ENCODE measurements at places on chromosomes 3 and 15.

- no peak for DNase-seq
Measured at GRCh38 chr15:38211249-38211648, 41.4 kb upstream of the SPRED1 start.

DNA sequence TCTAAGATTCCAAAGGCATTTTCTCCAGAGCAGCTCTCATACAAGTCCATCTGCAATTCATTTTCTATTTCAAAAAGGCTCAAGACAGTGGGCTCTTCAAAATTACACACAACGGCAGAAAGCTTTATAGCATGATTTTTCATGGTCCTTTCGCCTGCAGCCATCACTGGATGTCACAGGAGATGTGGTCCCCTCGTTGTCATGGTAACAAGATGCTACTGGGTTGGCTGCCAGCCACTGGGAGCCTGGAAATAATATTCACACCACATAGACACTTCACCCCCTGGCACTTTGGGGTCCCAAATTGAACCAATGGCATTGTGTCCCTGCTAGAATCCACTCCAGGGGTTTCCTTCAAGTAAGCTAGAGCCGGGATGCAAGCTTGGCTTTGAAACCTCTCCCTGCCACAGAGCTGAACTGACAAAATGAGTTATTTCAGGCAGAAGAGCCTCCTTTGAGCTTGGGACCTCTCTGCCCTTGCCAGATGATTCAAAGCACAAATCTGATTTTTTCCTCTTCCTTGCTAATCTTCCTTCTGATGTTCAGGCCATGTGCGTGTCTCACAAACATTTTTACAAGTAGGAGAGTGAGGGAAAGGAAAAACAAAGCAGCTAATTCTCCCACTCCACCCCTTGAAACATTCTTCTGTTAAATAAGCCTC is 512.6 kb upstream of the ADAMTS9 start:
- DNase-seq = no peak

GRCh38 chr3:124620600-124621063 is 109.6 kb upstream of the UMPS start:
- no peak for DNase-seq

- no peak for DNase-seq
Measured at GRCh38 chr3:162721736-162722135, 1225.1 kb downstream of the OTOL1 start.

- no peak for DNase-seq
Measured at GRCh38 chr15:95266451-95267061, 1035.2 kb downstream of the MCTP2 start.

GRCh38 chr3:65837604-65838003 is 201.1 kb downstream of the MAGI1 start:
- no peak for DNase-seq

DNA sequence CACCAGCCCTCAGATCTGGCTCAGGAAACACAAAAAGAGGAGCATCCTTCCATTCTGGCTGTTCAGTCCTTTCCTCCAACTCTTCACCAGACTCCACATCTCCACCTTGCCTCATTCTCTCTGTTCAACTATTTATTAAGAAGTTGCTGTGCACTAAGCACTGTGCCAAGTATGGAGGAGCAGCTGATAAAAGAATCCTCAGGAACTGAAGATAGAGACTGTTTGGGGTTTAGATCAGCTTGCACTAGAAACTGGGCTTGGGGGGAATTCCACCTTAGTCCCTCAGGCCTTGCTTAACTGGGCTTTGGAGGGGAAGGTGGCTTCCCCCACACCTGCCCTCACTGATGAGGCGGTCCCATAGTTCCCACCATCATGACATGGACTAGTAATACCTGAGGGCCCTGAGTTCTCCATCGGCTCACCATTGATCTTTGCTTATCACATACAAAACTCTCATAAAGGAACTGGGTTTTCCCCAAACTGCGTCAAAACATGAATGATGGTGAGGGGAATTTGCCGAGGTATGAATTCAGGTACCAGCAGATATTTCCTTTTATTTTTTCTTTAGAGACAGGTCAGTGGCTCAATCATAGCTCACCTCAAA is 1.7 kb upstream of the CCR8 start:
- no peak for DNase-seq

DNA sequence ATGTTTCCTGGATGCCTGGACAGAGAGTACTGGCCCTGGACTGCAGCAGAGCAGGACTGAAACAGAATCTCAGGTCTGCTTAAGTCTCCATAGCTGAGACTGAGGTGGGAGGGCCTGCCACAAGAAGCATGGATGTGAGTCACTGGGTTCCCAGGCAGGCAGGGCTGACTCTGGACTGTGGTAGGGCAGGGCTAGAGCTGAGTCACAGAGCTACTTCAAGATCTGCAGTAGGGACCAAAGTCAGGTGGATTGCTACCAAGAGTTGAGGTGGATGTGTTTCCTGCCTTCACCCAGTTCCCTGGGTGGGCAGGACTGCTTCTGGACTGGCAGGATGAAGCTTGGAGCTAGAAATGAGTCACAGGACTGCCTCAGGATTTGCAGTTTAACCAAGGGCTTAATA is 282.9 kb downstream of the AGBL1 start:
- DNase-seq = no peak

DNA sequence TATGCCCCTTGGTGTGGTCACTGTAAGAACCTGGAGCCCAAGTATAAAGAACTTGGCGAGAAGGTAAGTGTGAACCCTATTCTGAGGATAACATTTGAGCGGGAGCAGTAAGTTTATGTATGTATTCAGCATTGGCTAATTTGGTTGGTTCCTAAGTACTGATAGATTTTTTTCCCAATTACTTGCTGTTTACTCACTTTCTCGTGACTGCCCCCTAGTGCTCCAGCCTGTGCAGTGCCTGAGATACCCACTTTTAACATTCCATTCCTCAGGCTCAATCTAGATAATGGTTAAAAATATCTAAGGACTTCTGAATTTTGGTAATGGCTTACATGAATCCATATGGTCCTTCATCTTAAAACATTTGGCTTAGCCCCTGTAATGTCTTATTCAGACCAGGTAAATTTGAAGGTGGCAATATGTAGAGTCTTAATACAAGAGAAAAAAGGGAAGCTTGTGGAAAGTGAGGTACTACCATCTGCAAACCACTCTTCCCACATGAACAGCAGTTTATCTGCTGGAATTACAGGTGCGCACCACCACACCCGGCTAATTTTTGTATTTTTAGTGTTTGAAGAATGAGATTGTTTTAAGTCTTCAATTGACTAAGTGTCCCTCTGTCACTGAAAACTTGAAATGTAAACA is 7.1 kb downstream of the ELL3 start:
- DNase-seq = no peak

GRCh38 chr3:47577583-47578118 is 1.0 kb downstream of the CSPG5 start:
- DNase-seq = no peak

- no peak for DNase-seq
Measured at GRCh38 chr15:68829068-68829467, 8.4 kb upstream of the ANP32A start.

DNA sequence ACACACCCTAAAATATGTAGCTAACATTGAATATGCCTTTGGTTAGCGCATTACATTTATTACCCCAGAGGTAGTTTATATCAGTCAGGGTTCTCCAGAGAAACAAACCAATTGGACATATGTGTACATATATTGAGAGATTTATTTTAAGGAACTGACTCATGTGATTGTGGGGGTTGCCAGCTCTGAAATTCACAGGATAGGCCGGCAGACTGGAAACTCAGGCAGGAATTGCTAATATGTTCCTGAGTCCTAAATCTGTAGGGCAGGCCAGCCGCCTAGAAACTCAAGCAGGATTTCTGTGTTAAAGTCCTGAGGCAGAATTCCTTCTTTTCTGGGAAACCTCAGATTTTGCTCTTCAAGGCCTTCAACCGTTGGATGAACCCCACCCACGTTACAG is 189.7 kb downstream of the CDIN1 start:
- no peak for DNase-seq

GRCh38 chr3:193928354-193929209 is 207.4 kb upstream of the HES1 start:
- no peak for DNase-seq

GRCh38 chr3:169923189-169923588 is 11.8 kb downstream of the SAMD7 start:
- no peak for DNase-seq

GRCh38 chr3:19467761-19468160 is 319.5 kb downstream of the KCNH8 start:
- DNase-seq = no peak

DNA sequence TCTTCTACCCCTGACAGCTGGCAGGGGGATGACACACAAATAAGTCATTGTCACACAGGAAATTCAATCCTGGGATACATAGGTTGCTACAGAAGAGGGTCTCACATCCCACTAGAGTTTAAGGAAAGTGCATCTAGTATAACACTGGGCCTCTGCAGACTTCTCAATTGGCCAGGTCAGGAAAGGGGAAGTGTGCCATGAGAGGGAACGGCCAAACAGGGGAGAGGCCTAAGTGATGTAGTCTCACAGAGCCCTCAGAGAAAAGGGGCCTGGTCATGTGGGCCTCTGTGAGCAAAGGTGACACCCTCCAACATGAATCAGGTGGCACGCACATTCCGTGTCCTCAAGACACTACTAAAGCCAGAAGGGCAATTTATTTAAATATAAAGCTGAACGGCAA is 11.2 kb downstream of the ZXDC start:
- no peak for DNase-seq

GRCh38 chr3:16506884-16507577 is 6.5 kb downstream of the RFTN1 start:
- no peak for DNase-seq

- no peak for DNase-seq
Measured at GRCh38 chr15:100093211-100094126, 248.3 kb downstream of the ADAMTS17 start.

DNA sequence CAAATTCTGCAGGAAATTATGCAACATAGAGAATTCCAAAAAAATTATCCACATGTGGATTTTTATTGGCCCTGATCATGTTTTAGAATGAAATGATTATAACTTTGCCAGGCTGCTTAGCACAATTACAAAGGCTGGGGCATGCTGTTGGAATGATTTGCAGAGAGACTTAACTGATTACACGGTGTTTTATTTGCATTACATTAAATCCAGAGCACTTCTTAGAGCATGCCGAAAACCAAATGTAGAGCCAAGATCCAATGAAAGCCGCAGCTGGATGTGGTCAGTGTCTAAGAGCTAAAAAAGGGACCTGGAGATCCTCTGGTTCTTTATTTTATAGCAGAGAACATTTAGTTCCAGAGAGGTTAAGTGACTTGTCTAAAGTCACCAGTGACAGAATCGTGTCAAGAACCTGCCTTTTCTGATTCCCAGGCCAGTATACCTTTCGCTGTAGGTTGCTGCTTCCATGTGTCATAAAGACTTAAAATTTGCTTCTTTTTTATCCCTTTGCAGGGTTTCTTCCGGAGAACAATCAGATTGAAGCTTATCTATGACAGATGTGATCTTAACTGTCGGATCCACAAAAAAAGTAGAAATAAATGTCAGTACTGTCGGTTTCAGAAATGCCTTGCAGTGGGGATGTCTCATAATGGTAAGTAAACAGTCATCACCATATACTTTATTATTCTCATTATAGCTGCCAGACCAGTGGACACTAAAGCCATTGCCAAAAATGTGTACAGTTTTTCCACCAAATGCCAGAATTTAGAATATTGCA is 92.0 kb upstream of the TSEN2 start:
- no peak for DNase-seq

GRCh38 chr3:101813817-101814440 is 34.9 kb downstream of the NXPE3 start:
- DNase-seq = no peak

GRCh38 chr15:92683511-92683834 is 27.9 kb upstream of the FAM174B start:
- no peak for DNase-seq

GRCh38 chr15:60605879-60606307 is 127.0 kb upstream of the ICE2 start:
- no peak for DNase-seq

DNA sequence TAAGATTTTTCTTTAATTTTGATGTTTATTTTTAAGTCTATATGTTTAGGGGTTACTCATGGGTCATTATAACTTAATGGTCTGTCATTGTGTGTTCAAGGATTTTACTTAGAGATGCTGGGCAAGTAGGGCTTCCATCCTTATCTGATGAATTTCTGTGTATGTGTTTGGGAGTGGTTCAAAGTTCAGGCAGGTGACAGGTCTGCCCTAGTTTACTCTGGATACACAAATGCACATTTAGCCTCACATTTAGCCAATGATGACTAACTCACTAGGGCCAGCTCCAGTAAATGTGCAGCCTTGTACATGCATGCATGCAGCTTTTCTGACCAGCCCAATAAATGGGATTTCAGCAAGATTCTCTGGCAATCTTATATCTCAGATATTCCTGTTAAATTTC is 554.1 kb downstream of the SI start:
- DNase-seq = no peak

- no peak for DNase-seq
Measured at GRCh38 chr3:180747805-180748361, 68.6 kb upstream of the CCDC39 start.

DNA sequence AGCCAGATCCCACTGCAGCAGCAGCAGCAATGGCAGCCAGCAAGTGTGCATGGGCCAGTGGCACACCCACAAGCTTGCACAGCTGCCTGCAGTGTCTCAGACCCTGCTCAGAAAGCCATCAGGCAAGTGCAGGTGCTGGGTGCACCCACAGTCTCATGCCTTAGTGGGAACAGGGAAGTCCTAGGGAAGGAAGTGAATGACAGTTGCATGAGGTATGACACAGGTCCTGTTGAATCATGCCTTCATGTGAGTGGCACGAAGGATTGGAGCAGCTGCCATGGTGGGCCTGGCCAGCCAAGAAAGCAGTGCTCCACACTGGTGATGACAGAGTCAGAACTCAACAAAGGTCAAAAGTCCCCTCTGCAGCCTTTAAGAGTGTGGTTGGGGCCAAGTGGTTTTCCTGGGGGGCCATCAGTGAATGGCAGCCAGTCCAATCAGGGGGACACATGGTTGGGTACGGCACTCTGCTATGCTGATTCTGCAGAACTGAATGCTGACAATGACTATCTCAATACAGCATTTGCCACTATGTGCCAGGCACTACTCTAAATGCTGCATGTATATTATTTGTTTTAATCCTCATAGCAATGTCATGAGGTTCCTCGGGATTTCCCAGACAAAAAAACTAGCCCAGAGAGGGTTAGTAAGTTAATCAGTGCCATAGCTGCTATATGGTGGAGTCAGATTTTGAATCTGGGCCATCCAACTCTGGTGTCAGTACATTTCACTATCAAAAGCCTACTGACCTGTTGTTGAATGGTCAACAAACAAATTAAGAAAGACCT is 94.3 kb downstream of the AQP9 start:
- no peak for DNase-seq
